ENCODE measurements at places on chromosomes 1 and 21.
A peak's percentile ranks its signal among the peaks of the same experiment; 100 is the strongest.

GRCh38 chr1:8955406-8955805 lies 9.7 kb downstream of the CA6 start:
- no peak for DNase-seq

DNA sequence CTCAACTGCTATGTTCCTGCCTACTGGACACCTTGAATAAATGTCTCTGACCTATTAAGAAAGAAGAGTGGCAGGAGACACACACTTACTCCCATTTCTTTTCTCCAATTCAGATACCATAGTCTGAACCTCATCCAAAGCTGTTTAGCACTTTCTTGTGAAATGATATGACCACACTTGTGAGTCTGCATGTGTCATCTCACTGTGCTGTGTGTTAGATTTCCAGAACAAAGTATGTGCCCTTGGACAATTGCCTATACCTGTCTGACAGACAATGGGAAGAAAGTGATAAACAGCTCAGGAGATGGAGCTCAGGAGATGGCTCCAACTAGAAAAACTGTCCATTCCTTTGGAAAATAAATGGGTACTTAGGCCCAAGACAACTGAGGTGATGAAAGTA lies 48.4 kb downstream of the USP48 start:
- DNase-seq, result no peak

- DNase-seq, result no peak
These were observed 8.1 kb downstream of the CACNA1S start for GRCh38 chr1:201104141-201104540.

DNA sequence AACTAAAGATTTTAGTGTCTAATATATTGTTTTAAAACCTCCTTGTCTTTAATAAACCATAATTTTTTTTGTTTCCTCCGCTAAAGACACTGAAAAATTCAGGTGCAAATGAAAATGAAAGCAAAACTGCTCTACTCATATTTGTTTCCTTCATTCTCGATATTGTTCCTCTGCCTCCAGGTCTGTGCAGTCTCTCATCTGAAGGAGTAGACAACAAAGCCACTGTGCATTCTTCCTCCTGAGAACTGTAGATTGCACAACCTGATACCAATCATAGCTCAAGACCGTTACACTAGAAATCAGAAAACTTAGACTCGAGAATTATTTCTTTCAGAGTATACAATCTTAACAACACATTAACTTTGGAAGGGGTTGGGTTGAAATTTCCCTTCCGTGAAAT lies 373.1 kb upstream of the CXADR start:
- no peak for DNase-seq

DNA sequence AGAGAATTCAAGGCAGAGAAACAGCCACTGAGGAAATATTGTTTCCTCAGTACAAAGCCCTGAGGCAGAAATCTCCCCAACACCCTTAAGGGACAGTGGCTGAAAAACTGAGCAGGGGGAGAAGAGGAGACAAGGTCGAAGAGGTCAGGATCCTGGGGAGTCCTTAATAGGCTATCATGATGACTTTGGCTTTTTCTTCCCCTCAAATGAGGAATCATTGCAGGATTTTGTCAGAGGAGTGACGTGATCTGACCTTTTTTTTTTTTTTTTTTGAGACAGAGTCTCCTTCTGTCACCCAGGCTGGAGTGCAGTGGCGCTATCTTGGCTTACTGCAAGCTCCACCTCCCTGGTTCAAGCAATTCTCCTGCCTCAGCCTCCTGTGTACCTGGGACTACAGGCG lies 10.2 kb downstream of the MAP7D1 start:
- DNase-seq, result no peak

DNA sequence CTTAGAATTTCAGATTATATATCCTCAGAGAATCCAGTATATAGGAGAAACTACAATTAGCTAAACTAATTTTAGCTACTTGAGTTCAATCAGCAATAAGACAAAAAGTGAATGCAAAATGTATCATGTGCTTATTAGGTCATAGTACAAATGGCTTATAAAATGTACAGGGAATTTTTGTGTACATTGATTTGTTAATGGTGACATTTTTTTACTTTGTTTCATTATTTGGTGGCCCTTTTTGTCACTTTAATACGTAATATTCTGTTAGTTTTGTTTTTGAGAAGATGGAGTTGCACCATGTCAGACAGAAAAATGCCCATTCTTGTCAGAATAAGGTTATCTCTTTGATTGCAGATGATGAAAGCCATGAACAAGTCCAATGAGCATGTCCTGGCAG lies 33.6 kb downstream of the CC2D1B start:
- no peak for DNase-seq

DNA sequence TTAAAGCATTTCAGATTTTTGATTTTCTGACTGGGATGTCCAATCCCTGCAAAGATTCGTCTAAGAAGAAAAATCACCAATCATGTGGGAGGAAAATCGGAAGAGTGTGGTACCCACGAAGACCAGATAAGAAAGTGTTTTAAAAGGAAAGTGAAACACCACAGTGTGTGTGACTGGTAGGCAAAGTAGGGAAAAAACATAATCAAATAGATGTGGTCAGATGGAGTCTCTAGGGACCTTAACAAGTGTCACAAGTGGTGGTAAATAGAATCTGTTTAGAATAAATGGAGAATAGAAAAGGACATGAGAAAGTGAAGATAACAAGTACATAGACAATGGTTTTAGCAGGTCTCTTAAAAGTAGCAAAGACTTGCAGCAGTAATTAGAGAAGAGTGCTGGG lies 154.6 kb downstream of the SLC30A10 start:
- DNase-seq, result no peak

DNA sequence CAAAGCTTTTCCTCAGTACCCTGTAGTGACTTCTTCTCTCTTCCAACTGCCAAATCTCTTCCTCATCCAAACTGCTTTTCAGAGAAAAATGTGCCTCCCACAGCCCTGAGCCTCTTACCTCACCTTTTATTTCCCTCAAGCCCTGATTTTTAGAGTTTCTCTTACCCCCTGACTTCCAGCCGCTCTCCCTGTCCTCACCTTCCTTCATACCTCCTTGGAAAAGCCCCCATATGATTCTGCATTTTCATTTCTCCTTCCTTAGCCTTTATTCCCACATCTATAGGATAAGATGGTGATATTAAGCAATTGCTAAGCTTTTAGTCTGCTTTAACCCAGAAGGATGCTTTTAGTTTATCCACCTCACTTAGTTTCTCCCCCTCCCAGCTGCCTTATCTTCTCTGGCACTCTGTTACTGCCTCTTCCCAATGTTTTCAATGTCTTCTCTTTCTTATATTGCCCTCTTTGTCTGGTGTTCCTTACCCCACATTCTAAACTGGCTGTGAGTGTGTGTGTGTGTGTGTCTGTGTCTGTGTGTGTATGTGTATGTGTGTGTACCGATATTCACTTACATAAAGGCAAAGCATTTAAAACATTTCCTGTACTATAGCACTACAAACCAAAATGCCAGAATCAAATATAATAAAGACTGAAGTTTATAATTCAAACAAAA lies at the start of gene CD1B:
TSS of gene CD1B (minus strand) at position 51 of the 670 bp plus-strand sequence. CDS start 108 bp downstream, outside the sequence.
- DNase-seq, result no peak

GRCh38 chr1:244665771-244666217 lies 12.9 kb downstream of the DESI2 start:
- no peak for DNase-seq

DNA sequence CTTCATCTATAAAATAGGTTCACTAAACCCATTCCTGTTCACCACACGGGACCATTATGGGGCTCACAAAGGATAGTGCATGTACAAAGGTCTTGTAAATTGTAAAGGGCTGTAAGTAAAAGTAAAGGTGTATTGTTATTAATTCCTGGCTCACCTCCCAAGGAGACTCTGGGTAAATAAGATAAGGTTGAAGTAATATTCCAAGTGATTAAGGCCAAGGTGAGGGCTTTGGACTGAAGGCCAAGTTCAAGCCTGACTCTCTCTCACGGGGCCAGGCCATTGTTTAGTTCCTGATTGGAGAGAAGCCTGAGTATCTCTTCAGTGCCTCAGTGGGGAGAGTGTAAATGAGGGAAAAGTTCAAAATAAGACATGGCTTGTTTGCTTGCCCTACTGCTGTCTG lies 19.5 kb upstream of the ZFYVE9 start:
- DNase-seq, result no peak

DNA sequence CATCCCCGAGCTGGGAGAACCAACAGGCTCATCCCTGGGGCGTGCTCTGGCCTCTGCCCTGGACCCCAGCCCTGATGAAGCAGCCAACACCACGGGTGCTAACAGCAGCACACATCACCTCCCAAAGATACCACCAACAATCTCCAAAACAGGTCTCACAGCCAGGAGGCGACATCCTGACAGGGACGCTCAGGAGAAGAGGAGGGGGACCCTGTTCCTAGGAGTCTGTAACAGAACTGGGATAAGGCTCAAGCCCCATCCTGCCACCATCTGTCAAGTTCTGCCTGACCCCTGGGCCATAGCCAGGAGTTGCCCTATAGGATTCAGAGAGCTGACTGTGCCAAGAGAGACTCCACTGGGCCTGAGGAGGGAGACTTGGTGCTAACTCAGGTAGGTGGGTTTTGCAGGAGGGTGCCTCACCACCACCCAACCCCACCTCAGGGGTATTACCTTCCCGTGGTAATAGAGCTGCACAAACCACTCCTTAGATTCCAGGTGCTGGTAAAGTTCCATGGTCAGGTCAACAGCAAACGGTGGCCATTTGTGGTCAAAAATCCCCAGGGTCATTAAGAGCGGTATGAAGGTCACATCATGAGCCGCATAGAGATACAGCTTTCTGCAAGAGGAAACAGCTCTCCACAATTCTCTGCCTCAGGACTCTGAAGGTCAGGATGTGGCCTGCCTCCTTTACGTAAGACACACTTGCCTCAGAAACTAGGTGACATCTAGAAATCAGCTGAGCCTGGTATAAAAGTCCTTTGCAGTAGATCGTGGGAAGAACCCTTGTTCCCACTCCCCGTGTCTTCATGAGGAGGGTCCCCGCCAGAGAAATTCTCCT lies 22.3 kb downstream of the ACP6 start:
- DNase-seq, result peak; percentile 17

GRCh38 chr1:204295671-204296070 lies 64.1 kb downstream of the PLEKHA6 start:
- DNase-seq, result no peak

- no peak for DNase-seq
These were observed 53.7 kb downstream of the HSF2BP start for GRCh38 chr21:43605320-43606215.

DNA sequence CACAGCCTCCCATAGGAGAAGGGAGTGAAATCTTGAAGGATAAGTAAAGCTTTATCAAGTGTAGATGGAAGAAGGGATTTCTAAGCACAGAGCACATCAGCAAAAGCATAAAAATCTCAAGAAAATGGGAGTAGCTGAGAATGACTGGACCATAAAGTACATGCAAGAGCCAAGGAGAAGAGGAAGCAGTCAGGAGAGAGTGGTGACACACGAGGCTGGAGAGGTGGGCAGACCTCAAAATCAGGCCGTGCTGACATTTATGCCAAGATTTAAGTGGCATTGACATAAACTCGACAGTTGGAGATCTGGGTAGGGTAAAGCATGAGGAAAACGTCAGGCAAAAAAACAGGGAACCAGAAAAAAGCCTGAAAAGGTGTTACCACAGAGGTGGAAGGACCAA lies 62.3 kb downstream of the GFI1 start:
- DNase-seq, result no peak

DNA sequence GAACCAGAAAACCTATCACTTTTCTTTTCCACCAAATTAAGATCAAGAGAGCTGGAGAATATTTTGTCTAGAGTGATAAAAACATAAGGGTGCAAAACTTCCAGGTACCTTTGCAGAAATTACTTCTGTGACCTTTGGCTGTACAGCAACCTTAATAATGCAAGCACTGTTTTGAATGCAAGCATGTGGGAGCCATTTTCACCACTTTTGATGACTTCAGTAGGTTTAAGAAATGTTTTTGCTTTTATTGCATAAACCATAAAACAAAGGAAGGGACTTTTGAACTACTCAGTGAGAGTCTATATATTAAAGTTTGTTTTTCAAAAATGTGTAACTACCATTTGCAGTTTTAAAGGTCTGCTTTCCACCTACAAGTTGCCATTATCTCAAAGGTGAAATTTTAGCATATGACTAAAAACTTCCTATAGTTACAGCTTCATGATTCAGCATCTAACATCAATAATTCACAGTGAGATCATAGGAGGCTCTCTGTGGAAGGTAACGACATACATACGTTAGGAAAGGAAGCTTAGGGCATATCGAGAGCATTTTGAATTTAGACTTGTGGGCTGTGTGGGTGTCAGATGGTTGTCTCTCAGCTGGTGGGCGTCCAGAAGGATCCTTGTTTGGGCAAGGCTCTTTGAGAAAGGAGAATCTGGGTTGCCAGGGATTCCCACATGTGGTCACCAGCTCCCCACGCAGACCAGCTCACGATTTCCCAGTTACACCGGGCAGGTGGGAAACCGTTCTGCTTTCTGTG lies 1.1 kb upstream of the GADD45A start:
- DNase-seq, result peak; percentile 65

- DNase-seq, result no peak
These were observed 218.7 kb upstream of the FGGY start for GRCh38 chr1:59078070-59078800.

DNA sequence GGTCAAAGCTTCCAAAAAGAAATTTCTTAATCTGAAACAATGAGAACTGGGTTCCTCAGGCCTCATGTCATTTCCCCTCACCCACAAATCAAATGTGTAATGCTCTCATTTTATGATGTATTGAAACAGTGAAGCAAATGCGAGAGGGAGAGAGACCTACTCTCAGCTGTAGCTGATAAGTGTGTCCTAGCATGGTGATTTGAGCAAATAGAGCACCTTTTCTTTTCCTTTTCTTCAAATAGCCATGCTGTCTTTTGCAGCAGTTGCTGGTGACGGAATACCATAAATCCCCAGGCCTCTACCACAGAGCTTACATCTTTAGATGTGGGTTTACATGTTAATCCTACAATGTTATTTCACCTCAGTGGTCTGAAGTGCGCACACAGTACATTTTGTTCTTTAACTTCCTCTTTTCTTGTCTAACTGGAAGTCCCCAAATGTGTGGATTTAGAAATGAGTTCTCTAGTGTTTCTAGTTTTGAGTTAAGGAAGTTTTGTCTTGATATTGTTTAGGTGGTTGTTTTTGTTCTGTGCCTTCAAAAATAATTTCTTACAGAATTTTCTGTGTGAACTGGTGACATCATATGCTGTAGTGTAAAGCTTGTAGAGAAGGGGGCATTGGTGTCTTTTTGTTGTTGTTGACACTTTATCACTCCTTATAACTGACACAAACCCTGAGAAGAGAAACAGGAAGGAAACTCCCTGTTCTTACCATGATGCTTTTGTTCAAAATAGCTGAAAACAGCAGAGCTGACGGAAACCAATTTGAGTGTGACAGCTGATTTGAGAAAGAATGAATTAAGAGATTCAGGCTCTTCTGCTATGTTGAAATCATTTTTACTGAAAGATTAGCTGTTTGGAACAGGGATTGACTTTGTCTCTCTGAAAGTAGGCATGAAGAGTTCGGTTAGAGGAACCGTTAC lies 12.2 kb downstream of the SMAP2 start:
- DNase-seq, result no peak
